ENCODE measurements at places on chromosomes 12 and 14. TPM values are rescaled to one million over a fixed set of nuclear protein-coding genes. Genes with fewer than 3 reads are reported as not detected.

The PRB2 gene
- not detected for total RNA-seq

DNA sequence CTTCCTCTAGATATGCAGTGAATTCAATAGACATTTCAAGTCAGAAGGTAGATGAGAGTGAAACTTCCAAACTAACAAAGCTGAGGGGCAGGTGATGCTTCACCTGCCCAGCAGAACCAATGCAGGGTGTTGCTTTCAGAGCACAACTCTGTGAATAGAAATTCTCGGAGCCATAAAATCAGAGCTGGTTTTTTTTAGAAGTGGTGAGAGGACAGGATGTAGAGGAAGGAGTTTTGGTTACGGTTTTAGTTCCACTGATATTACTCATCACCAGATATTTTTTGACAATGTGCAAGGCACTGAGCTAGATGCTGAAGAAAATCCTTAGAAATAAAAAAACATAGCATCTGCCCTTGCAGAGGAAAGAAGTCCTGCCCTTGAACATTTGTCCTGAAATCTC is 62.2 kb downstream of the BMP4 start:
- H3K36me3 ChIP-seq = no peaks in the 10 kb centered on the region
- no peaks in the 10 kb centered on the region for H3K27me3 ChIP-seq
- no peak overlapping the region for H3K27ac ChIP-seq
- peaks cover 33% of the 10 kb centered on the region for H3K4me1 ChIP-seq

GRCh38 chr14:91140672-91141071 is 26.8 kb downstream of the DGLUCY start:
- H3K27ac ChIP-seq = no peak overlapping the region
- no peaks in the 10 kb centered on the region for H3K27me3 ChIP-seq
- no peak for DNase-seq

- H3K4me1 ChIP-seq = peaks cover 41% of the 10 kb centered on the region
- no peak for DNase-seq
- H3K36me3 ChIP-seq = peaks cover 3% of the 10 kb centered on the region
Observed at GRCh38 chr12:105492591-105493545, 162.4 kb downstream of the C12orf75 start.

The KLHL33 gene
- total RNA-seq = 0.05 TPM

GRCh38 chr14:101862711-101863110 is 101.2 kb downstream of the PPP2R5C start:
- no peak for DNase-seq
- H3K36me3 ChIP-seq = peaks cover 3% of the 10 kb centered on the region
- no peaks in the 10 kb centered on the region for H3K27me3 ChIP-seq
- H3K27ac ChIP-seq = no peak overlapping the region
- no peak overlapping the region for H3K4me3 ChIP-seq

The LUM gene
- 481 TPM for total RNA-seq

The KRT78 gene
- not detected for total RNA-seq

- H3K36me3 ChIP-seq = no peaks in the 10 kb centered on the region
- H3K4me3 ChIP-seq = no peak overlapping the region
- H3K27me3 ChIP-seq = peaks cover under 1% of the 10 kb centered on the region
- H3K27ac ChIP-seq = no peak overlapping the region
- H3K4me1 ChIP-seq = peaks cover 43% of the 10 kb centered on the region
Observed at GRCh38 chr12:66664076-66664475, 14.8 kb downstream of the GRIP1 start.

- no peak overlapping the region for H3K27ac ChIP-seq
- peaks cover 5% of the 10 kb centered on the region for H3K4me1 ChIP-seq
- peaks cover 39% of the 10 kb centered on the region for H3K27me3 ChIP-seq
- H3K36me3 ChIP-seq = no peaks in the 10 kb centered on the region
- no peak overlapping the region for H3K4me3 ChIP-seq
Observed at GRCh38 chr14:49506650-49507049, 79.5 kb downstream of the RPS29 start.

GRCh38 chr14:89564286-89564957 is 147.4 kb upstream of the FOXN3 start:
- H3K4me1 ChIP-seq = peaks cover 22% of the 10 kb centered on the region
- peak overlapping the region; percentile 11 for H3K4me3 ChIP-seq
- DNase-seq = no peak

Measured in osteocyte (in vitro differentiated cells).